ENCODE measurements at places on chromosomes 11 and 22. TPM values are rescaled to one million over a fixed set of nuclear protein-coding genes. Genes with fewer than 3 reads are reported as not detected.

Gene SCGB2A2
- not detected for polyA plus RNA-seq

Gene UCP2
- 2.0 TPM for polyA plus RNA-seq

Gene KIF18A
- polyA plus RNA-seq: 8.7 TPM

Gene GNB1L
- 13.6 TPM for polyA plus RNA-seq

Gene JAML
- polyA plus RNA-seq: not detected

Gene GPR83
- not detected for polyA plus RNA-seq

DNA sequence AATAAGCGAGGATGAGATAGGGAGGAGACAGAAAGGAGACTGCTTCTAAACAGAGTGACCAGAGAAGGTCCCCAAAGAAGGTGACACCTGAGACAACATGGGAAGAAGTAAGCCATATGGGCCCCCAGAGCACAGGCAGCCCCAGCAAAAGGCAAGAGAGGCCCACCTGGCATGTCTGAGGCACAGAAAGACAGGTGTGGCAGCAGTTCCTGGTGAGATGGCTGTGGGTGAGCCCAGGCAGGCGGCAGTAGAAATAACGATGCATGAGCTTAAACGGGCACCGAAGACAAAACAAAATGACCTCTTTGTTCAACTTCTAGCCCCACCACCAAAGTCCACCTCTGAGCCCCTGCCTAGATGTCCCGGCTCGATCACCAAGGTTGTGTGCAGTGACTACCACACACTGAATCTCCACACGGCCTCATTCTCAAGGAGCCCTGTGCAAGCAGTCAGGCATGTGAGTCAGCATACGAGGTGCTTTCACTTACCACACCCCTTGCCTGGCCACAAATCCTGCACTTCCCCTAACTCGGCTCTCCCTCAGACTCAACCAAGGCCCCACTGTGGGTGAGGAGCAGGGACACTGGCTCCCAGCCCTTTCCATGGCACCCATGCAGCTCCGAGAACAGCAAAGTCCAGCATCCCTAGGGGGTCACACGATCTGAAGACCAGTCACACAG is 77.6 kb downstream of the PACSIN2 start:
- DNase-seq: peak; percentile 95

- no peak for DNase-seq
These were observed 6.3 kb downstream of the UPB1 start for GRCh38 chr22:24501301-24502005.

- DNase-seq: no peak
These were observed 60.7 kb downstream of the MCM5 start for GRCh38 chr22:35460688-35461087.

DNA sequence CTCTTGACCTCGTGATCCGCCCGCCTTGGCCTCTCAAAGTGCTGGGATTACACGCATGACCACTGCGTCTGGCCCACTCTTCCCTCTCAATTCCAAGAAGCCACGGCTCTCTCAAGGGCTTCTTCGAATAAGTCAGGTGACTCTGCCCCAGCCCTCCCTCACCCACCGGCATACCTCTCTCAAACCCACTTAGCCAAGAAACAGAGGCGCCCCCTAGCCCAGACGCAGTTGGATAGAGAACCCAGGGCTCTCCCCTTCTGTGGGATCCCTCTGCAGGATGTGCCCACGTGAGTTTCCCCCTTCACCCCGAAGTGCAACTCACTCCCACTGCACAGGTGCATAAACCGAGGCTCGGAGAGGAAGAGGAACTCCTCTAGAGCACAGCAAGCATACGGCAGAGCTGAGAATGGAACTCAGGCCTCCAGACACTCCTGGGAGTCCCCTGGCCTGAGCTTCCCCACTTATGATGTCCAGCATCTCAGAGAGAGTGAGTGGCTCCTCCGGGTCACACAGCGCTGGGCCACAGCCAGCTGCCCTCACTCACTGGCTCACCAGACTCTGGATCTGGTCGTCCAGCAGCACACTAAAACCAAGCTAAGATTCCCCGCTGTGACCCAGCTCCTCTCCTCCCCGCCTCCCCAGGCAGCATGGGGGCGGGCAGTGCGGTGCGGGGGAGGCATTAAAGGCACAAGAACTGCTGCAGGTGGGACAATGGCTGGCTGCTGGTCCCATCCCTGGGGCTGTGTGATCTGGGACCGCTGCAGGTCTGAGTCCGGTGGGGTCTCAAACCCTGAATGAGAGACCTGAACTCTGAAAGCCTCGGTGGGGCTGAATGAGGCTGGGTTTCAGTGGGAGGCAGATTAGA is 16.8 kb upstream of the RGL4 start:
- DNase-seq: no peak

GRCh38 chr11:123233280-123233974 is 38.4 kb upstream of the CLMP start:
- peak; percentile 23 for DNase-seq

DNA sequence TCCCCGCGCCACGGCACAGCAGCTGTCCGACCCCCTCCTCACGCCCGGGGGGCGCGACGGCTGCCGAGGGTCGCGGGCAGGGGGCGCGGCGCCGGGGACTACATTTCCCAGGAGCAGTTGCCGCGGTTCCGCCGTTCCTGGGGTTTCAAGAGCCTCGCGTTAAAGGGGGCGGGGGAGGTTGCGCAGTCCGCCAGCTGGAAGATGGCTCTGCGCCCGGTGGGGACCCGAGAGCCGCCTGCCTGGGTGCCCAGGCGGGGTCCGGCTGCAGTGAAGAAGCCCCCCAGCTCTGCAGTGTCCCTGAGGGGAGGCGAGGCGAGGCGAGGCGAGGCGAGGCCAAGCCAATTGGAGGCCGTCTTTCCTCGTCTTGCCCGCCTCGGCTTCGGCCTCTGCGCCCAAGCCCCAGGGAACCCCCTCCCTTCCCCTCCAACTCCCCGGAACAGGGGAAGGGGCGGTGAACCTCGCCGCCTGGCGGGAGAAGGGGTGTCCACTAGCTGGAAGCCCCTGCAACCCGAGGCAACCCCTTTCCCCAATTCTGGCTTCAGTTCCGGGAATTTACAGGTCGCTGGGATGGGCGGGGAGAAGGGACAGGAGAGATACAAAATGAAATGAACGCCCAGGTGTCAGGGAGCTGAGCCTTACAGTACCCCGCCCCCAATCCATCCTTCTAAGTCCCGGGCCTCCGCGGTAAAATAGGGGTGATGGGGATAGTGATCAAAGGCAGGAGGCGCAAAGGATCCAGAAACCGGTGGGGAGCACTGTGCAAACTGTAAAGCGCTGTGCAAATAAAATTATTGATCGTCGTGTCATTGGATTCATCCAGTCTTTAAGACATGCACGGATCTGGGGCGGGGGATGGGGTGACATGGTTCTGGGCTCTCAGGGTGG is 5.2 kb upstream of the GCAT start:
- peak; percentile 62 for DNase-seq

DNA sequence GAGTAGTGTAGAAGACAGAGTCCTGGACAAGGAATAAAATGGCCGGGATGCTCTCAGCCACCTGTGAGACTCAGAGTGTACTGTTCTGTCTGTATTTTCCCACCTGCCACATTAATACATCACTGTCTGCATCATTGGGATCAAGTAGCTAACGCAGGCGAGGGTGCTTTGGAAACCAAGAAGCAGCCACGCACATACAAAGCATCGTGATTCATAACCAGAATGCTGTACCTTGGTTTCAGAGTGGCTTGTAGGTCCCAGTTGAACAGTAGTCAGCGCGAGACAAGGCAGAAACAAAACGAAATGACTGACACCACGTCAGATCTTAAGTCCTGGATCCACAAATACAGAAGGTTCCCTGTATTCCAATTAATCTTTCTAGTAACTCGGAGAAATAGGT is 198.3 kb downstream of the GRIK4 start:
- no peak for DNase-seq

GRCh38 chr11:9231848-9232177 is 33.3 kb downstream of the DENND5A start:
- peak; percentile 60 for DNase-seq

- DNase-seq: no peak
These were observed 2.6 kb downstream of the PATZ1 start for GRCh38 chr22:31343235-31344191.

All from GM23248 (cell line).